Naive thymus-derived CD8-positive, alpha-beta T cell (primary cell): ENCODE measurements at places on chromosomes 11 and 22. TPM values are rescaled to one million over a fixed set of nuclear protein-coding genes. Genes with fewer than 3 reads are reported as not detected.

SYT9 gene
- not detected for total RNA-seq

C11orf86 gene
- not detected for total RNA-seq

PKP3 gene
- total RNA-seq = 0.16 TPM

GRCh38 chr22:29029202-29030000 is 32.2 kb downstream of the C22orf31 start:
- DNase-seq = no peak

GRCh38 chr22:44620841-44621257 is 81.2 kb upstream of the PRR5 start:
- no peak for DNase-seq

GRCh38 chr11:36121054-36121453 is 168.2 kb downstream of the COMMD9 start:
- no peak for DNase-seq

DNA sequence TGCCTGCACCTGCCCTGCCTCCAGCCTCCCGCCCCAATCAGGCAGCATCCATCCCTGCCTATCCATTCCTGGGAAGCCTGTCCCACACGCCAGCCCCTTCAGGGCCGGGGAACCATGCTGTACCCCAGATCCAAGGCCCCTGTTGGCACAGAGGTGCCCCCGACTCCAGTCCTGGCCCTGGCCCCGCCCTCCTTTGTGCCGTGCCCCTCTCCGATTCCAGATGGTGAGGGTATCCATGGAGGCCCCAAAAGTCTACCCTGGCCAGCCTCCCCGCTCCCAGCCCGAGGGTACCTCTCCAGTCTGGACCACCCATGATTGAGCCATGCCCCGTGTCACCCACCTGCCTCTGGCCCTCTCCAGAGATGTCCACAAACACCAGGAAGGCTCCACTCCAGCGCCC is 2.7 kb upstream of the TH start:
- no peak for DNase-seq

DNA sequence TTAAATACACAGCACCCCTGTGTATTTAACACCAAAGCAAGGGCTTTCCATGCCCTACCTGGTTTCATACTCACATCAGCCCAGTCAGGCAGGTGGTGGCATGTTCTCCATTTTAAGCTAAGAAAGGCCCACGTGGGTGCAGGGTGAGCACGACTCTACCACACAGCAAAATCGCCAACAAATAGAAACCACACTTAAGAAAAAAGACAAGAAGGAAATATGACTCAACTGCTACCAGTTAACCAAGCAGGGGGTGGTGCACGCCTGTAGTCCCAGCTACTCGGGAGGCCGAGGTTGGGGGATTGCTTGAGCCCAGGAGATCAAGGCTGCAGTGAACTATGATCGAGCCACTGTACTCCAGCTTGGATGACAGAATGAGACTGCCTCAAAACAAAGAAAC is 35.2 kb upstream of the TFIP11 start:
- no peak for DNase-seq

GRCh38 chr22:20248461-20248978 is 19.6 kb downstream of the RTN4R start:
- no peak for DNase-seq

DNA sequence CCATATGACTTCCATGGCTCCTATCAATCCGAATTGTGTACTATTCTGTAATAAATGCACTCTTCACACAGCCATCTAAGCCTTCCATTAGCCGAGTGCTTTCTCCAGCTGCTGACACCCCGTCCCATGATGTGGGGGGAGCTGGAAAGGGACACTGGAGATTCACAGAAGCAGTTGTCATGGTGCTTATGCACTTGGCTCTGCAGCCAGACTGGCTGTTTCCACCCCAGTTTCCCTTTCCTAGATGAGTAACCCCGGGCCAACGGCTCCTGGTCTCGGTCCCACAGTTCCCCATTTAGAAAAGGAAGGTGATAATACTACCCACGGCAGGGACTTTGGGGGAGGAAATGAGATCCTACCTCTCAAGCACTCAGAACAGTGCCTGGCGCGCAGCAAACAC is 244.9 kb upstream of the SYN3 start:
- no peak for DNase-seq

GRCh38 chr11:35404388-35404775 is 15.0 kb downstream of the SLC1A2 start:
- DNase-seq = no peak

GRCh38 chr11:61891331-61892084 is at the start of gene FADS3:
TSS of gene FADS3 (minus strand) at chr11:61891545. CDS start at chr11:61891381, 164 bp downstream.
- peak; percentile 64 for DNase-seq

DNA sequence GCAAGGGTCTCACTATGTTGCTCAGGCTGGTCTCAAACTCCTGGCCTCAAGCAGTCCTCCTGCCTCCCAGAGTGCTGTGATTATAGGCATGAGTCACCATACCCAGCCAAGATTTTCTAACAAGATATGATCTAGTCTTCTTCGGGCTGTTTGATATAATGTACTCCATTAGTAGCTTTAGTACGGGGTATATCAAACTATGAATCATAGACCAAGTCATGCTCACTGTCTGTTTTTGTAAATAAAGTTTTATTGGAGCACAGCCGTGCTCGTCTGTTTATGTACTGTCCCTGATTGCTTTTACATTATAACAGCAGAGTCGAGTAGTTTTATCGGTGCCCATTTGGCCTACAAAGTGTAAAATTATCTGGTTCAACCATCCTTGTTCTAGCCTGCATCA is 43.9 kb upstream of the GRIK4 start:
- DNase-seq = no peak

GRCh38 chr11:6402061-6402470 is 11.8 kb downstream of the SMPD1 start:
- DNase-seq = no peak

GRCh38 chr11:78727816-78728215 is 153.2 kb upstream of the NARS2 start:
- DNase-seq = no peak

DNA sequence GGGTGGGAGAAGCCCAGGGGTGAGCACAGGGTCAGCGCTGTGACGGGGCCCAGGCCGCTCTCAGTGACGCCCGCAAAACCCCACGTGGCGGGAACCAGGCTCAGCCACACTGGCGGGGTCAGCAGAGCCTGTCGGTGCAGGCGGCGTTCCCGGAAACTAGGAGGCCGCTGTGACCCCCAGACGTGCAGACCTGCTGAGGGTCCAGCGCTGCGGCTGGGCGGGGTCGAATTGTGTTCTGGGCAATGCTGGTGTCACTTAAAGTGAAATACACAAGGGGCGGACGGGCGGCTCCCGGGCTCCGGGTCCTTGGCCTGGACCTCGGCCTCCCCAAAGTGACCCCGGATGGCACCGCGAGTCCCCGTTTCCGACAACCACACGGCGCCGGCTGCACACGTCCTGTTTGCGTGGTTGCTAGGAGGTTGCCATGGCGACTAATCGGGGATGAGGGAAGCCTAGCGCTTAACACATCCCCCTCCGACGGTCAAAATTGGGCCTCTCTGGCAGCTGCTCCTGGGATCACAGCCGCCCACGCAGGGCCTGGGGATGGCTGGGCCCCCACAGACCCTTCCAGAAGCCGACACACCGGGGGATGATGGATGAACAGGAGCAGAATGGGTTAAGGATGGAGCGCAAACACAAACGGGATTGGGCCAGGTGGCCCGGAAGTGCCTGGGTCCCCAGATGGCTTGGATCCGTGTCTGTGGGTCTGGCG is 81.7 kb upstream of the PRR5 start:
- DNase-seq = peak; percentile 78

- no peak for DNase-seq
These were observed 84.2 kb downstream of the BLID start for GRCh38 chr11:122031813-122032212.

GRCh38 chr11:87926250-87926970 is 248.8 kb downstream of the RAB38 start:
- no peak for DNase-seq
